Urothelium cell line (cell line): ENCODE measurements at places on chromosomes 13 and 19.

GRCh38 chr19:29576046-29576606 lies 30.0 kb upstream of the POP4 start:
- DNase-seq: peak; percentile 65

DNA sequence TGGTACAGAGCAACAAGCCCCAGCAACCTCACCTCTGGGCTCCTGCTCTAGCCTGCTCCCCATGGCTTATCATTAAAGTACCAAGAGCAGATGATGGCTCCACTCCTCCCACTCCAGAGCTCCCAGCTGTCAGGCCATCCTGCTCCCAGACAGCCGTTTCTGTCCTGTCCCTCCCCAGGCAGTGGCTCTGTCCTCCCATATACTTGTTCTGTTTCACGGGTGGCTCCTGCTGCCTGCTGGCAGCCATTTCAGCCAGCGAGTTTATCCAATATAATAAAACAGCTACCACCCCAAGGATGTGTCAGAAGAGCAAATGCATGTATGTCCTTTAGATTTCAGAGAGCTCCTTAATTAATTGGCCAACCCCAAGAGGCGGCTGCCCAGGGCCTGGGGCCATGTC lies 79.4 kb upstream of the VSTM2B start:
- no peak for DNase-seq

DNA sequence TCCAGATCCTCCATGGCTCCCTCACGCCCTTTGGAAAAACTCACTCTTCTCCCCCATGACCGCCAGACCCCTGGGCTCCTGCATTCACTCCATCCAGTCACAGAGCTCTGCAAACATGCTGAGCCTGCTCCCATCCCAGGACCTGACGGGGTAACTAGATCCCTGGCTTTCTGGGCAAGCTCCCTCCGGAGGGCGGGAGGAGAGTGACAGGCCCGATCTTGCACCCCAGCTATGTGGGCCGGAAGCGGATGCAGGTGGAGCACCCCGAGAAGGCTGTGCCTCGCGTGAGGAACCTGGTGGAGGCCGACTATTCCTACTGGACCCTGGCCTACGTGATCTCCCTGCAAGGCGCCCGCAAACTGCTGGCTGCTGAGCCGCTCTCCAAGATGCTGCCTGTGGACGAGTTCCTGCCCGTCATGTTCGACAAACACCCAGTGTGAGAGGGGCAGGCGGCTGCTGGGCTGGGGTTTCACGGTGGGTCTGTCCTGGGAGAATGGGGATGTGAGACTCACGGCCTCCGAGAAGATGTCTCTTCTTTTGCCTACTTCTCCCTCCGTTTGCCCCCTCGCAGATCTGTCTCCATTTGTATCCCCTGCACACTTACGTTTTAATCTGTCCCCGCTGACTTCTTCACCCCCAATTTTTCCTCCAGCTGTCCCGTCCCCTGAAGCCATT lies 25.2 kb downstream of the COLGALT1 start:
- no peak for DNase-seq

- DNase-seq: no peak
Observed at GRCh38 chr13:74466864-74467263, 332.7 kb upstream of the KLF12 start.

DNA sequence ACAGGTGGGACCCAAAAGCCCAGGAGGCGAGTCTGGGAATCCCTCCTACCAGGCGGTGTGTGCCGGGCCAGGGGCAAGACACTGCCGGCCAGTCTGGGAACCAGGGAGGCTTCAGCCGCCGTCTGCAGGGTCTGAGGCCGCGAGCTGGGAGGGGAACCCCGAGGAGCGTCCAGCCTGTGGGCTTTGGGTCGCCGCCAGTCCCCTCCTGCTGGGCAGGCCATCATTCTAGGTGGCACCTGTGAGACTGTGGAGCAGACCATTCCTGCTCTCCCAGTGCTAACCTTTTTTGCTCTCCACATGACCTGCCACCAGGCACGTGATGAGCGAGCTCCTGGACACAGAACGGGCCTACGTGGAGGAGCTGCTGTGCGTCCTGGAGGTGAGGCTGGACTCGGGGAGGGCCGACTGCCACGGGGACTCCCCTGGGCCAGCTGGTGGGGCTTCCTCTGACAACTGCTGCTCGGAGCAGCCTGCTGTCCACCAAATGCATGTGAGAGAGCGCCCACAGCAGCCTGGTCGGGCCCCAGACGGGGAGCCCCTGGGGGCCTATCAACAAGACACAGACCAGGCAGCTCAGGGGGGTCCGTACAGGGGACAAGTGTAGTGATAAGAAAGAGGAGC lies 24.6 kb upstream of the F7 start:
- DNase-seq: no peak

GRCh38 chr13:53326716-53327115 lies 298.1 kb downstream of the OLFM4 start:
- DNase-seq: no peak

GRCh38 chr19:40633207-40633606 lies 32.0 kb downstream of the LTBP4 start:
- no peak for DNase-seq

GRCh38 chr19:14510311-14511228 lies 7.6 kb downstream of the DNAJB1 start:
- no peak for DNase-seq

- no peak for DNase-seq
Observed at GRCh38 chr19:50977626-50978025, 6.1 kb downstream of the KLK7 start.

- peak; percentile 79 for DNase-seq
Observed at GRCh38 chr19:55189403-55189835, 9.3 kb upstream of the SYT5 start.

DNA sequence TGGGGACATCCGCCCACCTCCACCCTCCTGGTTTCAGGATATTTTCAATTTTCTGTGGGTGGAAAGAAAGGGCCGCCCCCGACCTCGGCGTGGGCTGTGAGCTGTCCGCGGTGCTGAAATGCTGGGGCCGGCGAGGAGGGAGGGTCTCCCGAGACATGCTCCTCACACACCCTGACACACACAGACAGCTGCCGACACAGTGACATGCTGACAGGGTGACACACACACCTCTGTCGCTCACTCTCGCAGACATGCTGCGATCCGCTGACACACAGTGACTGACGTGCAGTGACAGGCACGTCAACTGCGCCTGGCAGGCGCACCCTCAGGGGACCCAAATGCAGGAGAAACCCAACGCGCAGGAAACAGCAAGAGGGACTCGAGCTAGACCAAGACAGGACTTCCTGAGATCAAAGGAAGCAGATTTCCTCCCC lies 25.1 kb upstream of the MEIS3 start:
- no peak for DNase-seq

- no peak for DNase-seq
Observed at GRCh38 chr13:44417446-44417845, 43.8 kb downstream of the SERP2 start.

GRCh38 chr19:35115177-35115951 lies at the start of gene FXYD3:
TSS of gene FXYD3 (plus strand) at chr19:35115823. CDS start at chr19:35119377, 3,554 bp downstream.
- DNase-seq: no peak

- DNase-seq: no peak
Observed at GRCh38 chr13:59747529-59747928, 416.2 kb downstream of the DIAPH3 start.

- no peak for DNase-seq
Observed at GRCh38 chr13:99749271-99750019, 222.1 kb downstream of the ZIC5 start.

DNA sequence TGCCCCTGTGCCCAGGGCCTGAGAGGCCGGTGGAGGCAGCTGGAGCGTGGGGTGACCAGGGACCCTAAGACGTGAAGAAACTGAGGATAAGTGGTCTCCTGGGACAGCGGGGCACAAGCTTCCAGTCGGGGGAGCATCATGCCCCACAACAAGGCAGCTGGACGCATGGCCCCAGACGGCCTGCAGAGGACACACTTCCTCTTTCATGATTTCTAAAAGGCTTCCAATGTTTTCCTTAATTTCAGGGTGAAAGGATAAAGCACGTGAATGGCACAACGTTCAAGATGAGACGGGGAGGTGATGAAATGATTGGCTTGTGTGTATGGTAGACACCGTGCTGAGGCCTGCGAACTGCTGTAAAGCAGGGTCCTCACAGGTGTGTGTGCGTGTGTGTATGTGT lies 20.2 kb upstream of the MYDGF start:
- no peak for DNase-seq

- no peak for DNase-seq
Observed at GRCh38 chr19:41341669-41342490, 11.8 kb downstream of the TGFB1 start.

GRCh38 chr13:51978796-51979556 lies 32.3 kb downstream of the ATP7B start:
- DNase-seq: no peak

DNA sequence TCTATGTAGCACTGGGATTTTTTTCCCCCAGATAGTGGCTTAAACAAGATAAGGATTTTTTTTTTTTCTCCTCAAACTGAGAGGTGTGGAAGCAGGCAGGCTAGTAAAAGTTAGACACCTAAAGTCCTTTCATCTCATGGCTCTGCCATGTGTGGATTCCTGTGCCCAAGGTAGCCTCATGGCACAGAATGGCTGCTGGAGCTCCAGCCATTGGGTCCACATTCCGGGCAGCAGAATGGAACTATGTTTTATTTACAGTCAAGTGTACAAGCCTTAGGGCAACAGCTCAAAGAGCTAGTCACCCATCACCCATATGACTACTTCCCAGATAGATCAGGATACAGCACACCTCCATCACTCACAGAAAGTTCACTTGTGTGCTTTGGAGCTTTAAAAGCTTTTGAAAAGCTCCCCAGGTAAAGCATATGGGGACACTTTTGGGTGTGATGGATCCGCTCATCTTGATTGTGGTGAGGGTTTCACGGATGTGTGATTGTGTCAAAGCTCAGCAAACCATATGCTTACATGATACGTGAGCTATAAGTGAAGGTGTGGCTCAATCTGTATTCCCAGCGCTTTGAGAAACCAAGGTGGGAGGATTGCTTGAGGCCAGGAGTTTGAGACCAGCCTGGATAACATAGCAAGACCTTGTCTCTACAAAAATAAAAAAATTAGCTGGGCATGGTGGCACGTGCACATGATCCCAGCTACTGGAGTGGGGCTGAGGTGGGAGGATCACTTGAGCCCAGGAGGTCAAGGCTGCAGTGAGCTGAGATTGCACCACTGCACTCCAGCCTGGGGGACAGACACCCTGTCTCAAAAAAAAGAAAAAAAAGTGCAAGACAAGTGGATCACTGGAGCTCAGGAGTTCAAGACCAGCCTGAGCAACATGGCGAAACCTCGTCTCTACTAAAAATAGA lies 18.1 kb downstream of the PGLS start:
- no peak for DNase-seq

DNA sequence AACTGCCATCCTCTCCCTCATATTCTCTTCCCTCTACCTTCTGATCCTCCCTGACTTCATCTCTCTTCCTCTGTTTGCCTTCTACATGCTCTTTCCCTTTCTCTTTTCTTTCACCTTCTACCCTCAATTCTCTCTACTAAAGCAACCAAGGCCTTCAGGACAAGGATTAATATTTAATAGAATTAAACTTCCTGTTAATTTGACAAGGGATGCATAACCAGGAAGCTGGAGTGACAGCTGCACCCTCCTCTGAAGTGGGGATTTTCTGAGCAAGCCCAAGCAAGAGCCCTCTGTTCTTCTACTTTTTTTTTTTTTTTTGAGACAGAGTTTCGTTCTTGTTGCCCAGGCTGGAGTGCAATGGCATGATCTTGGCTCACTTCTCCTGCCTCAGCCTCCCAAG lies 63.4 kb upstream of the MED4 start:
- DNase-seq: no peak

- DNase-seq: no peak
Observed at GRCh38 chr13:38341149-38341692, 8.4 kb upstream of the UFM1 start.

GRCh38 chr19:30023330-30023729 lies 81.3 kb downstream of the URI1 start:
- DNase-seq: no peak

- peak; percentile 36 for DNase-seq
Observed at GRCh38 chr19:57559008-57559403, 657 bp downstream of the ZNF550 start.

DNA sequence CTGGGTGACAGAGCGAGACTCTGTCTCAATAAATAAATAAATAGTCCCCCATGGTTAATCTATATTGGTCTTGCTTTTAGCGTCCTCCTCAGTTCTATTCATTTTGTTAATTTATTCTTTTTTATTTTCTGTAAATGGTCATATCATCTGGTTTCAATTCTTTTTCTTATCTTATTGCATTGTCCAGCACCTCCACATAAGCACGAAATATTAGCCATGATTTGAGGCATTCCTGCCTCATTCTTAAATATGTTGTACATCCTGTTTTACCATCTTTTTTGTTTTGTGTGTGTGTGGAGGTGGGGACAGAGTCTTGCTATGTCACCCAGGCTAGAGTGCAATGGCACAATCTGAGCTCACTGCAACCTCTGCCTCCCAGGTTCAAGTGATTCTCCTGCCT lies 24.6 kb upstream of the CCDC124 start:
- no peak for DNase-seq

- no peak for DNase-seq
Observed at GRCh38 chr19:16892436-16892835, 3.6 kb downstream of the F2RL3 start.

- no peak for DNase-seq
Observed at GRCh38 chr13:52686376-52686775, 33.7 kb downstream of the SUGT1 start.

- DNase-seq: no peak
Observed at GRCh38 chr13:45451282-45451681, 13.5 kb upstream of the COG3 start.

DNA sequence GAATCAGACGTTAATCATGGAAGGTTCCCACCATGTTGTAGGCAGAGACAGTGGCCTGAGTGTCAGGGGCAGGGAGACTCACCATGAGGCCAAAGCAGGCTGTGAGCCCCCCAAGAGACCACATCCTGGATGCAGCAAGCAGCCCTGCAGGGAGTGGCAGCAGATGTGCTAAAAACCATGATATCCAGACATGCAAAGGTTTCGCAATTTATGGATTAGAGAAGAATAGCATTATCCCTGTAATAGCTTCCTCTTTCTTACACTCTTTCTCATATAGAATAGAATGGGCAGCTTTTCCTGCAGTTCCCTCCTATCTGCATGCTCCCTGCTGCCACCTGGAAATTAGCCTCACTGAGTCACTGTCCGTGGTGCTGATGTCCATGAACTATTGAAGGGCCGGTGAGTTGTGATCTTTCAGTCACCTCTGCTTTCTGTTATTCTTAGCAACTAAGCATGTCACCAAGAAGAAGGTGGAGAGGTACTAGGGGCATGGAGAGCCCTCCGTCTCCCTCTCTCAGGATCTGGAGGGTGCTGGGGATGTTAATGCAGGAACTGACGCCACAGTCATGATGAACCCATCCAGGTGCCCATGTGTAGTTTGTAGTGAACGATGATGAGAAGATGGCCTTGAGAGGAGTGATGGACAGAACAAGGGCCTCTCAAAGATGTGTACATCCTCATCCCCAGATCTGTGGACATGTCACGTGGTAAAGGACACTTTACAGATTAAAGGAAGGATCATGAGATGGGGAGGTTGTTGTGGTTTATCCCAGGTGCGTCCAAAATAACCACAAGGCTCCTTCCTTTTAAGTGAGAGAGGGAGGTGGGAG lies 9.9 kb downstream of the CEACAM4 start:
- peak; percentile 50 for DNase-seq

DNA sequence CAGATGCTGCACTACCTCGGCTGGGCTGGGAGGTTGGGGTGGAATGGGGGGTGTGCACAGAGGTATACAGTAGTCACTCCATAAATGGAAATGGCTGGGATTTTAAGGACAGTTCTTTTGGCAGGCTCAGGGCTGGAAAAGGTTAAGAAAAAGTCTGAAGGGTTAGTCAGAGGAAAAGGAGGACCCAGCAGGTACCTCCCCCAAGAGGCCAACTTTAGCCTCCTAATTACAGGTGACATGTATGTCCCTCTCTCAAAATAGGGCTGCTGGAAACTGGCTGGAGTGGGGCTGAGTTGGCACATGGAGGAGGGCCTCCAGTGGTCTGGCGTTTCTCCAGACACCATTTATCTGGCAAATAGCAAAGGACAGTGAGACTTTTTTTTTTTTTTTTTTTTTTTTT lies 994 bp downstream of the CCDC194 start:
- no peak for DNase-seq
